ENCODE measurements at places on chromosomes 11 and 22.

- no peak for DNase-seq
Measured at GRCh38 chr22:37907036-37907954, 1.2 kb downstream of the MICALL1 start.

DNA sequence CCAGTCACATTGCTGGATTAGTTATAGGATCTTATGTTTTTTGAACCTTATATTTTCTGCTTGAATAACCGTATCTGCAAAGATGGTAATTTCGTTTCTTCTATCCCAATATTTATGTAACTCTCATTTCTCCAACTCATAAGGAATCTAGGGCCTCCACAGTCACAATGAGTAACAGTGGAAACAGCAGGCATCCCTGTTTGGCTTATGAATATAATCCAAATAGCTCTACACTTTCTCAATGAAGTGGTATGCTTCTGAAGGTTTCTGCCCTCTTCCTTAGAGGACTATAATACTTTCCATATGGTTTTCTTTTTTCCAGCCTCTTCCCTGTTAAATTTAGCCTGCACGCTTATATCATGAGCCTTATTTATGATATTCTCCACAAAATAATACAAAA is 16.5 kb downstream of the ATP6V1E1 start:
- DNase-seq = no peak

GRCh38 chr22:32244547-32244946 is 10.6 kb downstream of the SLC5A4 start:
- no peak for DNase-seq

DNA sequence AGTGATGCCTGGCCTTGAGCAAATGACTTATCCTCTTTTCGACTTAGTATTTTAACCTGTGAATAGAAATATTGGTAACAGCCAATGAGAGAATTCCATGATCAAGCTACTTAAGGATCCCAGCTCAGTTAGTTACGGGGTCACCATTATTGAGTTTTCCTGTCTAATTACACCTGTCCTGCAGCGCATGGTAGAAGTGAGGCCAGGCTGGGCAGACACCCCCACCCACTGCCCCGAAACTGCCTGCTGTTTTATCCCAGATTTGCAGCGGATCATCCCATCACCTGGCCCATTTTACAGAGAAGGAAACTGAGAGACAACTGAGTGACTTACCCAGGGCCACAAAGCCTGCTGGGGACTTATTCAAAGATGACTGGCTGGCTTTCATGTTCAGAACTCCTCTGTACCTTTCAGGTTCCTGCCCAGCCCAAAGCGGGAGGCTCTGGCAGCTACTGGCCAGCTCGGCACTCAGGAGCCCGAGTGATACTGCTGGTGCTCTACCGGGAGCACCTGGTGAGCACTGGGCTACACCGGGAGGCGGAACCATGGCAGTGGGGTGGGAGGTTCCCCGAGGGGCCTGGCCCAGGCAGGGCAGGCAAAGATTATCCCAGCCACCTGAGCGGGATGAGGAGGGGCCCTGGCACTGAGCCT is 1.4 kb downstream of the MUS81 start:
- DNase-seq = no peak

- DNase-seq = peak; percentile 63
Measured at GRCh38 chr22:44684506-44685383, 17.3 kb upstream of the PRR5 start.

DNA sequence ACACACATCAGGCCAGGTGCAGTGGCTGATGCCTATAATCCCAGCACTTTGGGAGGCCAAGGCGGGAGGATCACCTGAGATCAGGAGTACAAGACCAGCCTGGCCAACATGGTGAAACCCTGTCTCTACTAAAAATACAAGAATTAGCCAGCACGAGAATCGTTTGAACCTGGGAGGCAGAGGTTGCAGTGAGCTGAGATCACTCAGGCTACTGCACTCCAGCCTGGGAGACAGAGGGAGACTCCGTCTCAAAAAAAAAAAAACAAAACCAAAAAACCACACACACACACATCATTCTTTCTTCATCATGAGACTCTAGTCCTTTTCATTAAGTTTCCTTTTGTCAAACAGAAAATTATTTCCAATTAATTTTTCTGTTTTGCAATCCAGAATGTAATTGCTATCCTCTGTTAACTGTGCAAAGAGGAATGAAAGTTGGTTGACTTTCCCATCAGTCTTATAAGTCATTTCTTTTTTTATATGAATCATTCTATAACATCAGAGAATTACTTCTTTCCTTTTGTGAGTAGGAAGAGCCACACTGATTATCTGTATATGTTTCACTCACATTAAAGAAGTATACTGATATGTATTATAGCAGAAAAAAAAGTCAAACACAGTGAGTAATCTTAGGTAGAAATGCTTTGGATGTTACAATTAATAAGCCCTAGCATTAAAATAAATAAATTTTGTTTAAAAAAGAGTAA is 52.2 kb downstream of the HORMAD2 start:
- no peak for DNase-seq

GRCh38 chr22:38303974-38304373 is 13.3 kb downstream of the CSNK1E start:
- no peak for DNase-seq

DNA sequence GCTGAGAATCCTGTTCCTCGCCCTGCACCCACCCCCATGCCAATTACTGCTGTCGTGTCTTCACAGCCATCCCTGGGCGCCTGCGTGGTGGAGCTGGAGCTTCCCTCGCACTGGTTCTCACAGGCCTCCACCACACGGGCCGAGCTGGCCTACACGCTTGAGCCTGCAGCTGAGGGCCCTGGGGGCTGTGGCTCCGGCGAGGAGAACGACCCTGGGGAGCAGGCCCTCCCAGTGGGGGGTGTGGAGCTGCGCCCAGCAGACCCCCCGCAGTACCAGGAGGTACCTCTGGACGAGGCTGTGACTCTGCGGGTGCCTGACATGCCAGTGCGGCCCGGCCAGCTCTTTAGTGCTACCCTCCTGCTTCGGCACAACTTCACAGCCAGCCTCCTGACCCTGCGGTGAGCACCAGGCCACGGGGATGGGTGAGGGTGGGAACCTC is 4.3 kb downstream of the TMEM132A start:
- DNase-seq = no peak

GRCh38 chr11:86991341-86991740 is 36.1 kb upstream of the FZD4 start:
- DNase-seq = no peak

GRCh38 chr11:77074626-77075221 is 8.0 kb downstream of the CAPN5 start:
- DNase-seq = no peak

- DNase-seq = no peak
Measured at GRCh38 chr22:20982563-20982882, 426 bp downstream of the LZTR1 start.

DNA sequence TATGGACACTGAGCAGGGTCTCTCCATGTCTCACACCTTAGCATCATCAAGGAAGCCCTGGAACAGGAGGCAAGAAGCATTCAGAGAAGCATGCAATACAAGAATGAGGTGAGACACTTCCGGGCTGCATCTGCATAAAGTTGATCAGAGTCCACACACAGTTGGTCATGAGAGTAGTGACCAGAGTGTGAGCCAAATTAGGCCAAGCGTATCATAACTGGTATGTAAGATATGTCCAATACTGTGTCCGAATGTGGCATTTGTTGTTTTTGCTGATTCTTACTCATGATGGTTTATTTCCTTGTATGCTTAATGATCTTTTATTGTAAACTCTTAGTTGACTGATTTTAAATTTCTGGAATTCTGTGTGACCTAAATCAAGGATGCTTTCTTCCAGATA is 315.7 kb downstream of the INSC start:
- no peak for DNase-seq

DNA sequence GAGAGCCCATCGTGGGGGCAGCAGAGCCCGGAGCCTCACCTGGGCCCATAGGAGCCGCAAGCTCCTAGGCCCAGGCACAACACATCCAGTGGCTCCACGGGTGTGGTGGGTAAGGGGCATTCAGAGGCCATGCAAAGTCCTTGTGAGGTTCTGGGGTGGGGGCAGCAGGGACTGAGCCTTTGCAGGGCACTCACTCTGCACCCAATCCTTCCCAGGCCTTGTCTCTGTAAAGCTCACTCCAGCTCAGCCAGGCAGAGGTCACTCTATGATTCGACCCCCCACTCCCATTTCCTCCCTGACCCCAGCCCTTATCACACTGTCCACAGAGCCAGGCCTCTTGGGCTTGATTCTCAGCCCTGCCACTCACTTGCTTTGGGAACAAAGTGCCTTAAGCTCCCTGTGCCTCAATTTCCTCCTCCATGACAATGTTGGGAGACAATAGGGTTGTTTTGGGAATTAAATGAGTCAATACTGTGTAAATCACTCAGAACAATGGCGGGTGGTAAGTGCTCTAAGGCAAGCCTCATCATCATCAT is 46.6 kb downstream of the LRRC32 start:
- DNase-seq = no peak

- DNase-seq = no peak
Measured at GRCh38 chr11:60078745-60079144, 9.7 kb upstream of the MS4A2 start.

GRCh38 chr11:69434471-69434931 is 47.0 kb upstream of the LINC01488 start:
- DNase-seq = no peak

DNA sequence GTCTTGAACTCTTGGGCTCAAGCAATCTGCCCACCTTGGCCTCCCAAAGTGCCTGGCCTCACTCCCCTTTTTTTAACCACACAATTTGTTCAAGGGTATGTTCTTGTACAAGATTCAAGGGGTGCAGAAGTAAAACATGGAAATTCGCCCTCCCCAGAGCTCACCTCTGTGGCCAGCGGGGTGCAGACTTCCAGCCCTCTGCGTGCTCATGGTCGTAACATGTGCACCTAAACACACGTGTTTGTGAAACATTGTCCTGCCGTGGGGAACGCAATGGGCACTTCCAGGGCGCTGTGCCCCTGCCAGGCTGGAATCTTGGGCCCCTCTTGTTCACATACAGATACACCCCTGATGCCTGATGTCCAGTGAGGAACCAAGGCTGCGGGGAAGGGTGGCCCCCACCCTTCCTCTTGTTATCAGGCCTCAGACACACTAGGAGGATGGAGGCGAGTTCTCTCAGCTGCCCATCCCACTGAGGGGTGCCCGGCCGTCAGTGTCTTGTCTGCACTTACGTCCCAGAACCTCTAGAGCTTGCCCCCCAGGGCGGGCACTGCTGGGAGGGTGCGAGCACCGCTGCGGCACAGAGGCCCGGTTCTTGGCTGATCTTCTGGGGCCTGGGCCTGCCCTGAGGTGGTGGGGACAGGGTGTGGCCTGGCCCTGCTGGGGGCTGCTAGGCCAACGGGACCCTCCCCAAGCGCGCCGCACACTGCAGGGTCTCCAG is 4.1 kb upstream of the EPS8L2 start:
- DNase-seq = no peak

DNA sequence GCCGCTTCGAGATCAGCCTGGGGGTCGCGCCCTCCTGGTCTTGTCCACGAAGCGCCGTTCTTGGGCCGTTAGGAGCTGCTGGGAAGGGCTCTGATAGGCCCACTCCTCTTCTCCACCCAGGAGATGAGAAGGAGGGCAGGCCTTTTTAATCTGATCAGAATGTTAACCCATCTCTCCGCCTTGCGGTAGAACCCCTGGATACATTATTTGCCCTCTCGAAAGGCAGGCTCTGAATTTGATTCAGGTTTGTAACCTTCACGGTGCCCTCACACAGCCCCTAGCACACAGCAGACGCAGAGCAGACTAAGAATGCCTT is at the start of gene CCDC83:
Gene CCDC83 (plus strand): TSS at position 43 of the 316 bp plus-strand sequence. CDS start 9,741 bp downstream, outside the sequence.
- no peak for DNase-seq

- no peak for DNase-seq
Measured at GRCh38 chr11:133166662-133167061, 365.6 kb downstream of the OPCML start.

GRCh38 chr22:35008213-35008612 is 57.7 kb upstream of the ISX start:
- no peak for DNase-seq

GRCh38 chr11:86570020-86570419 is 102.4 kb downstream of the ME3 start:
- DNase-seq = no peak

DNA sequence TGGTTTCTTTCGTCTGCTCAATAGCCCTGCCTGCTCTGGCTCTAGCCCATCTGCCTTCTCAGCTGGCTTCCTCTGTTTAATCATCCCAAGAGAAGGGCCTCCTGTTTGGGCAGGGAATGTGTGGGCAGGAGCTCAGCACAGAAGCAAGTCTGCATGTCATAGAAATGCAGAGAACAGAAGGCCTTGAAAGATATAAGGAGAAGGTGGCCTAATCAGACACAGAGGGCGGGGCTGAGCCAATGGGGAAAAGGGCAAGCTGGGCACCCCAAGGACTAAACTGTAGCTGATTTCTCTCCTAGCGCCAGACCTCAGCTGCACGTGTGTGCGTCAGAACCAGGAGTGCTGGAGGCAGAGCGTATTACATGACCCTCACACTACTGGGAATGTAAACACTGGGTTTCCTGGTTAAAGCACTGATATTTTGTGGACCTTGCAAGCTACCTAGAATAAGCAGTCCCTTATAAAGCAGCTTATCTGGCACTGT is 7.6 kb upstream of the CCKBR start:
- no peak for DNase-seq

DNA sequence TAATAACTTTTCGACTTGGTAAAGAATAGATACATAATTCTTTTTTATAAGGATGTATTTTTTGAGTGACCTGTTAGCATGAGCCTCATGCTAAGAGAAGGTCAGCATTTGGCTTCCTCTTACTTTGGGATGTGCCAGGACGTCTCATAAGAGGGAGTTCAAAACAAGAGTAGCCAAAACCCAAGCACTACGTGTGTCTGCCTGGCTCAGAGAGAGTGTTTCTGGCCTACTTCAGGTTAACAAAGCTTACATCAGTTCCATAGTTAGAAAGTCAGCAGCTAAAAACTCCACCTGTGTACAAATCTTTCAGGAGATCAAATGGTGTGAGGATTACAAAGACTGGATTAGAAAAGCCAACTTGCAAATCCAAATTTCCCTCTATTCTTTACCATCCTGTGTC is 13.9 kb downstream of the SNX19 start:
- no peak for DNase-seq

- DNase-seq = peak; percentile 18
Measured at GRCh38 chr22:47943729-47944700, 1181.6 kb downstream of the TBC1D22A start.

DNA sequence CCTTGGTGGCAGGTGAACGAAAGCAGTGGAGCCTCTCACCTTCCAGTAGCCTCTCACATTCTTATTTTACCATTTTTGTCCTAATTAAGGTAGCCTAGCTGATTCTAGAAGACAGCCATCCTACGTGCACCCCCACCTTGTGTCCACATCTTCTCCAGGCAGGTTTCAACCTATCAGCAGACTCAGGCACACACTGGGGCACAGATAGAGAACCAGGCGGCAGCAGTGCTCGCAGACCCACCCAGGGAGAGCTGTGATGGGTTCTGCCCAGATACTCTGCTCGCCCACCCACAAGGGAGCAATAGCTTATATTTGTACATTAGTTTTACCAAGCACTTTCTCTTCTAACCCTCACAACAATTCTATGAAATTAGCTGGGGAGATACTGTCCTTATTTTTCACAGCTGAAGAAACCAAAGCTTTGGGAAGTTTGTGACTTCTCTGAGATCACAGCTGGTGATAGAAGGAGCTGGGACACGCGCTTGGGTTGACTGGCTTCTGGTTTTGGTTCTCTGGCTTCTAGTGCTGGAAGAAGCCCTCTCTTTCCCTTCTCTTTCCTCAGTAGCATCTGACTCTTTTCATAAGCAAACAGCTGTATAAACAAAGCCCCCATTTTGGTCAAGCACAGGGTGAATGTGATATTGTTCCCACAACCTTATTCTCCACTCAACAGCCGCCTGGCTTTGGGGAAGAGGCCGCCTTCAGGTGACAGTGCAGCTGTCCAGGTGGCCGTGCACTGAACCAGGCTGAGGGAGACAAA is 36.9 kb downstream of the PPP2R1B start:
- no peak for DNase-seq
